ENCODE measurements at places on chromosomes 4 and X.

DNA sequence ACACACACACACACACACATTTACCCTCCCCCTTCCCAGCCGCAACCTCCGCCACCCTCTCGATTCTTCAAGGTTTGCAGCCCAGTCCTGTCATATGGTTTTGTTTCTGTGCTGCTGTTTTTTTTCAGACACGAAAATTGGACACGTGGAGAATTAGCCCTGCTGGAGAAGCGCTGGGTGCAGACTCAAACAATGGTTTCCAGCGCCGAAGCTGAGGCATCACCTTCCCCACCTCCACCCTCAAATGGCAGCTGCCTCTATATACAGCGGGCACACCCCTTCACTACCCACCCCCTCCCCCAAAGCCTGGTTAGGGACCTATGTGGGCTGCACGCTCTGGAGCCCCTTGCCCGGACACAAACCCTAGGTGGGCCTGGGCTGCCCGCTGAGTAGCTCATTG is 87.9 kb downstream of the BCOR start:
- DNase-seq: no peak

DNA sequence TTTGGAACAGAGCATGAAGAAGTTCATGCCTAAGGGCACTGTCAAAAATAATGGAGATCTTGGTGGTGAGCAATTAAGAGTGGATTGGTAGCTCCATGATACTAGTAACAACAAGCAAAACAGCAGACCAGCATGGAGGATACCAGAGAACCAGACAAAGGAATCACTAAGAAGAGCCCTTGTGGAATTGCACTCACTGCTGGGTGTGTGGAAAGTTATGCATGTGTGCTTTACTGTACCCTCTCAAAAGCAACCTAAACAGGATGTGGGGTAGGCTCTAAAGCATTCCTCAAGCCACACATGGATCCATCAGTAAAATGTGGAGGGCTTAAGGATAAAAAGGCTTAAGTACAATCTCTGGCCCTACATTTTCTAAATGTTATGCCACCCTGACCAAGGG is 69.5 kb downstream of the AR start:
- DNase-seq: peak; percentile 60

GRCh38 chrX:19793471-19793870 is 93.9 kb downstream of the SH3KBP1 start:
- peak; percentile 23 for DNase-seq

DNA sequence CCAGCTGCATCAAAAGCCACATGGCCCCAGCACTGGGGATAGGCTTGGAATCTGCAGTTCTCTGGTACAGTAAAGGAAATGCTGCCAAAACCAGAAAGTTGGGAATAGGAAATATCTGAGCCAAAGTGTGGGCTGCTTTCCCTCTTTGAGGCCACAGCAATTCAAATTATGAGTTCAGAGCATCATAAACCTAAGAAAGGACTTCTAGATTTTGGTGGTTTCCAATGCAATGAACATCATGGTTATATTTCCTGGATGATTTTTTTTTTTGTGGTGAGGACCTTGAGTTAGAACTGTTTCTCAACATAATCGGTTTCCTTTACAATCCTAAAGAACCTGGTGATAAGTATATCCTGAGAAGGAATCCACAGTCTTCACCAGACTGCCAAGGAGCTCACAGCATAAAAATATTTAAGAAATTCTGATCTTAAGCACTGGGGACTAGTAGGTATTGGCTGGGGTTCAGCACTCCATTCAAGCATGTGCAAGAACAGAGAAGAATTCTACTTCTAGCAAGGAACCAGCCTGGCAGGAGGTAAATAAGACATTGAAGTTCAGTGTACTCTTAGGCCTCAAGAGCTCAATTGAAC is 29.8 kb upstream of the ARHGAP24 start:
- no peak for DNase-seq
